ENCODE measurements at places on chromosomes 5 and 9.

- no peak for DNase-seq
Observed at GRCh38 chr5:181218795-181219124, 4.3 kb upstream of the TRIM41 start.

GRCh38 chr5:151072630-151073025, 8.2 kb downstream of the TNIP1 start:
- DNase-seq: no peak

GRCh38 chr9:6787793-6788161, 30.0 kb downstream of the KDM4C start:
- DNase-seq: no peak

DNA sequence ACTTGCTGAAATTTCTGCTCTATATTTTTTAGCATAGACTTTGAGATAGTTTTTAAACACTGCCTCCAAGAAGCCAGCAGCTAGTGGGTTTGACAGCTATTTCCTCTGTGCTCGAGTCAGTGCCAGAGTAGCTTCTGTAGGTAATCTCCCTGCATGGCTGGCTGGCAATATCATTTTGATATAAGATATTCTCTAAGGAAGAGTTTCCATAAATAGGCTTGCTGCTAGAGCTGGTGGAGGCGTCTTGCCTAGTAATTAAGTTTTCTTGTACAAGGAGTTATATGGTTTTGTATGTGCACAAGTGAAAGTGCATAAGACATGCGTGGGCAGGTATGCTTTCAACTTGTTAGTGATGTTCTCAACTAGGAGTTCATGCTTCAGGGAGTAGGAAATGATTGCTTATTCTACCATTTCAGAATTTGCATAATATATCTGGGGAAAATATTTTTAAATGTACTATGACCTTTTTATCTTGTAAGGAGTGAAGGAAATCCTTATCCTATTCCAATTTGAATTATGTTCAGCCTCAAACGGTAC, 74.1 kb upstream of the CCL21 start:
- no peak for DNase-seq

- DNase-seq: no peak
Observed at GRCh38 chr5:60703944-60704343, 4.0 kb upstream of the DEPDC1B start.

- no peak for DNase-seq
Observed at GRCh38 chr5:158796812-158797497, 302.8 kb downstream of the EBF1 start.

DNA sequence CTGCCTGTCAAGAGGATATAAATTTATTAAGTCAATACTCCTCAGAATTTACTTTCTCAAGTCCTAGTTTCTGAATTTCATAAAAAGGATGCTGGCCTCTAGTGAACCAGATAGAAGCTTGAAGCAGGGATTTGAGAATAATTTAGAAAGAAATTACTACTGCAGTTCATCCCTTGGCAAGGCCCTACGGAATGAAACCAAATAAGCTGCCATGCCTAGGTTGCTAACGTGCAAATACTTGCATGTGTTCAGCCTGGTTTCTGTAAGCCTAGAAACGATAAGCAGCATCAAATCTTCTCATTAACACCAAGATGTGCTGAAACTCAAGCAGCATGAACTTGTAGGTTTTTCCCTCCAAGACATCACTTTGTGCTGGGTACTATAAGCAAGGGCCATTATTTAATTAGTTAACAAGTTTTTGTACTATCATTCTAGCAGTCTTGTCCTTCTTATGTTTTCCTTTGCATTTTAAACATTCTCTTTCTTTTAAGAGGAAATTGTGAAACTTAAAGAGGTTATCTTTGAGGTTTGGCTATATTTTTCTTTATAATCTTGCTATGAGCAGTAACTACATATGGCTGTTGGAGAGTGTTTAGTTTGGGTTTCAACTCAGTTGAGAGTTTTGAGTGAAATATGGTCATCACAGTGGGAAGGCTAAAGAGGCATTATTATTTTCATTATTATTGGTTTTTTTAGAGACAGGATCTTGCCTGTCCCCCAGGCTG, 71.8 kb downstream of the ADAMTSL1 start:
- no peak for DNase-seq

DNA sequence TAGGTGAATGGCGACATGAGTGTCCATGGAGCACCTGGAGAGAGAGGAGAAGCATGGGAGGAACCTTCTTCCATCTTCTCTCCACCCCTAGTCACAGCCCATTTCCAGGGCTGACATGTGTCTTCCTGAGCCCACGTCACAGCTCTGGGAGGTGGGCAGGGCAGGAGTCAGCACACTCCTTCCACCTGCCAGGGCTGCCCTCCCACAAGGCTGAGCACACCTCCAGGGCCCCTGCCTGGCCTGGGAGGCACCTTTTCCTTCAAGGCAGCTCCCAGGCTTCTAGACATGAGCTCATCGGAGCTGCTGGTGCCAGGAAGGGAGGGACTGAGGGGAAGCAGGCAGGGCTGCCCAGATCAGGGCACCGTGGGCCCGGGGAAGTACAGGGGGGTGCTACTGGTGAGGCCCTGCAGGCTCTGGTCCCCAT, 13.6 kb upstream of the SYNPO start:
- no peak for DNase-seq

- no peak for DNase-seq
Observed at GRCh38 chr9:131546336-131547084, 1.2 kb downstream of the PRRT1B start.

GRCh38 chr5:125554355-125554754, 807.9 kb upstream of the ZNF608 start:
- no peak for DNase-seq

- no peak for DNase-seq
Observed at GRCh38 chr5:25669645-25670401, 1025.0 kb upstream of the CDH10 start.

GRCh38 chr9:114664181-114664580, 6.6 kb upstream of the TEX53 start:
- no peak for DNase-seq

DNA sequence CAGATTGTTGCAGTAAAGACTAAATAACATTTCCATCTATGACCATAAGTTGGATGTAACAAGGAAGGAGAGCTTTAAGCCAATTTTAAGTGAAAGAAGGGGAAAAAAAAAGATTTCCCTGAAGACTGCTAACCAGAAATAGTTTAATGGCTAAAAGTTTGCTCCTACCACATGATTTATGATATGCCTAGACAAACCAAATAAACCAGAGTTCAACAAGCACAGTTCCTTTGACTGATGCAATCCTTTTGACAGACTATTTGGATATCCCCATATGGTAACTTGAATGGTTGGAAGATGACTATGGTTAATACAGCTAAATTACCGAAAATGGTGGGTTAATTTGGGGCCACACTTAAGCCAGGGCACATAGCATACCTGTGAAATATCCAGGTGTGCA, 338.5 kb downstream of the CETN3 start:
- no peak for DNase-seq

DNA sequence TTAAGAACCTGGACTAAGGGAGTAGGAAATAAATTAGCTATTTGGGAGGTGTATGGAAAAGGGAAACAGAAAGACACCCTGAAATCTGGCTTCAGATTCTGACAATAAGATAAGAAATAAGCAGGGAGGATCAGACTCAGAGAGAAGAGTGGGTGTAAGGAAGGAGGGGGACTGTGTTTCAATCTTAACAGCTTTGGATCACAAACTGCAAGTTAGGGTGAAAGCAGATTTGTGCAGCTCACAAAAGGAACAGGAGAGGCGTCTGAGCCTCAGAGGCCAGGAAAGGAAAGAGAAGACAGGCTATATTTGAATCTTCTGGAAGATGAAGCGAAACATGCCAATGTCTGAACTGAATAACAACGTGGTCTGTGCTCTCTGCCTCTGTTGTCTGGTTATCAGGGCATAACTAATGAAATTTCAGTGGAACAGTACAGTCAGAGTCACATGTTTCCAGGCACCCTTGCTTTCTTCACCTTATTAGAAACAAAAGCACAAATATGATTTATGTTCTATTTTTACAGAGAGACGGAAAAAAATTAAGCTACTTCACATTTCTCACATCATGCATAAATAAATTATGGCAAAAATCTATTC, 26.6 kb downstream of the SGTB start:
- DNase-seq: no peak

GRCh38 chr9:121972501-121972981, 120.6 kb downstream of the TTLL11 start:
- DNase-seq: no peak

DNA sequence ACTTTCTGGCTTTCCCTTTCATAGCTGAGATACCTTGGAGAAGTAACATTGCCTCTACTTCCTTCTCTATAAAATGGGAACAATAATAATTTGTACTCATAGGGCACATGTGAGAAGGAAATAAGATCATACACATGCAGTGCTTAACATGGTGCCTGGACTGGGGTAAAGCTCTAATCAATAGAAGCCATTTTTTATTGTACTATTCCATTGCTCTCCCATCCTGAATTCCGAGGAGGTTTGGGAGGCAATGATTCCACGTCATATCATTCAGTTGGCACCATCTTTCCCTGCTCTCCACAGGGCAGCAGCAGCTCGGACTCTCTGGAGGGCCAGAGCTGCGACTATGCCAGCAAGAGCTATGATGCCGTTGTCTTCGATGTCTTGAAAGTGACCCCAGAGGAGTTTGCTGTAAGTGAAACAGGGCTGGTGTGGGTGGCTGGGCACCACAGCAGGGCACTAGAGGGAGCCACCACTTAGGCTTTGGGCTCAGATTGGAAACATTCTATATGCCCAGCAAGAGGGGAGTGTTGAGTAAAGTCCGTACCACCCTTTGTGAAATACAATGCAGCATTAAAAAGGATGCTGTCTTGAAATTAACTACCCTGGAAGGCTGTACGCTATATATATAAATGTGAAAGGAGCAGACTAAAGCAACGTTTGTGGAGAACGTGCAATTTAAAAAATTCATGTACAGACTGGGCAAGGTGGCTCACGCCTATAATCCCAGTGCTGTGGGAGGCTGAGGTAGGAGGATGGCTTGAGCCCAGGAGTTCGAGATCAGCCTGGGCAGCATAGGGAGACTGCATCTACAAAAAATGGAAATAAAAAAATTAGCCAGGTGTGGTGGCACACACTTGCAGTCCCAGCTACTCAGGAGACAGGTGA, 51.2 kb downstream of the RALGPS1 start:
- DNase-seq: peak; percentile 51

All from AML-193 (cell line).